ENCODE measurements at places on chromosomes 4 and X.
A peak's percentile ranks its signal among the peaks of the same experiment; 100 is the strongest.

DNA sequence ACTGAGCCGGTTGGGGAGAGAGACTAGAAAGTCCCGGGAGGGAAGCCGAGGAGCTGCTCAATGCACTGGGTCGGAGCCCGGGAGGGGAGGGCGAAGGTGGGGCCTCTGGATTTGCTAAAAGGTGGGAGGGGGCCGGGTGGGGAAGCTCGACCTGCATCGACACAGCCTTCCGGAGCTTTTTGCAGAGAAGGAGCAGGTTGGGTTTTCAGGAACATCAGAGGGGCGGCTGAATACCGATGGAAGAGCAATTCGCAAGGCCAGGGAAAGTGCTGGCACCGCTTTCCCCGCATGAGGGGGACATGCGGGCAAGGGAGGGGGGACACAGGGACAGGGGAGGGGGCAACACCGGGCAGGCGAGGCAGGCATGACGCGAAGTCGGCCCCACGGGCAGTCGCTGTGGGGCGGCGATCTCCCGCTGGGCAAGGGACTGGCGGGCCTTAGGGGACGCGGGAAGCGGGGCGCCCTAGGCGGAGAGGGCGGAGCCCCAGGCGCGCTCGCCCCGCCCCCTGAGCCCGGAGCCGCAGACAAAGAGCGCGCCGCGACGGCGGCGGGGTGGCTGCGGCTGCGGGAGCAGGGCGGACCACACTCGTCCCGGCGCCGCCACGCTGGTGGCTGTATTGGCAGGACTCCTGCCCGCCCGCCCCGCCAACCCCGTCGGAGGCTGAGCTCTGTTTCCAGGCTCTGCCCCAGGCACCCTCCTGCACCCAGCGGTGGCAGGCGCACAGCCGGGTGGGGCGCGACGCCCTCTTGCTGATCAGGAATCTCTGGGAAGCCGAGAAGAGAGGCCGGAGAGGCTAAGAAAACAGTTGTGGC, 11.6 kb downstream of the PDZD4 start:
- DNase-seq, result peak; percentile 42

GRCh38 chr4:147831551-147832171, 99.8 kb downstream of the ARHGAP10 start:
- no peak for DNase-seq

- DNase-seq, result no peak
Observed at GRCh38 chrX:106948641-106949040, 28.4 kb downstream of the CLDN2 start.

DNA sequence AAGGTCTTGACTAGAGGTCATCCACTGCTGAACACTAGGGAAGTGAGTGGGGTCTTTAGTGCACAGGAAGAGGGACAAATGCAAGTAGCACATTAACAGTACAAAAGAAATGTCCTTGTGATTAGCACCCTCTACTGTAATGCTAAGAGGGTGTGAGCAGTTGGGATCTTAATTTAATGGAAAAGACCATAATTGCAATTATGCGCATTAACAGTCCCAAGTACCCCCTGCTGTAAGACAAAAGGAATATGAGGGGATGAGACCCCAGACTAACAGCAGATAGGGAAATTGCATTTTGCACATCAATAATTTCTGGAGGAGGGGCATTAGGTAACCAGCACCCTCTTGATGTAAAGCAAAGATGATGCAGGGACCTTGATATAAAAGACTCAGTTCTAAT, 285.0 kb downstream of the CHIC1 start:
- no peak for DNase-seq

GRCh38 chr4:141391771-141392170, 171.1 kb downstream of the ZNF330 start:
- DNase-seq, result no peak

DNA sequence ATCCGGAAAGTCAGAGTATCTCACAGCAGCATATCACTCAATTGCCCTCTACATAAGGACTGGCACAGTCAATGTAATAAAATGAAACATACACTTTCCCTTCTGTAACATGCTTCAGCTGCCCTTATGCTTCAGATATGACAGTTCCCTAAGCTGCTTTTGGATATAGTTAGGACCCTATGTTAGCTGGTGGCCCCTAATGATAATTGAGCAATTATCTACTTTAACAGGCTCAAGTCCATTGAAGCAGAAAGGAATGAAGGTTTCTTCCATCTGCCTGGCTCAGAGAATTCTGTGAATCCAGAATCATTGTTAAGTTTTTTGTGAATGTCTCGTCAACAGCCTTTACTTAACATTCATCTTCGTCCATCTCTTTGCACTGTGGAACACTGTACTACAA, 951.2 kb upstream of the DIAPH2 start:
- DNase-seq, result no peak

DNA sequence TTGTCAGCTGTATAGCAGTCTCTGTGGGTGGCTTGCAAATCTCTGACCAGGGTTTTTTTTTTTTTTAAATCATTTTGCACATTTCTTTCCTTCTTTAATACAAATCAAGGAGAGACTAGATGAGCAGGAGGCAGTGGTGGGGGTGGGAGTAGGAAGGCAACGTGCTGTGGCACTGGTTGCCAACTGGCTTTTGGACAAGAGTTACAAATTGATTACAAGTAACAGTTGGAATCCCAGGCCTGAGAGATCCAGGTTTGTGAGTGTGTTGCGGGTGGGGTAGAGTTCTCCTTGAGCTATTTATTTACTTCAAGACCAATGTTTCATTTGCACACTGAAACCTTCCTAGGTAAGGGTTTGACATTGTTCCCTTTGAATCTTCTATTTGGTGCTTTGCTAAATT, 325.3 kb downstream of the AFF2 start:
- no peak for DNase-seq

GRCh38 chrX:154751203-154751668, 359 bp upstream of the GAB3 start:
- no peak for DNase-seq

- DNase-seq, result peak; percentile 69
Observed at GRCh38 chr4:77820649-77821561, 1.7 kb upstream of the CNOT6L start.

DNA sequence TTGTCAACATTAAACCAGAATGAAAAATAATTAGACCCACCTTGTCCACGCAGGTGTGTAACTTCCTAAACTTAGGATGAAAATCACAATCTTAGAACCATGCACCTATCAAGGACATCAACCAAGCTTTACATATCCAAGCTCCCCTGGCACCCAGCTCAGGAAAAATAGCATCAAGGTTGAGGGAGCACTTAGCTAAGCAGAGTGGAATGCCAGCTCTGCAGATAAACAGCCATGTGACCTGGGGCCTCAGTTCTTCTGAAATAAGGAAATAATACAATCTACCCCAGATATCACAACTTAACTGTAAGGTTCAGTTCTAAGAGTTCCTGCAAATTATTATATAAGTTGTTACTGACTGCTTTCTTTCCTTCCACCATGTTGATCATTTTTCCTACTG, 64.7 kb downstream of the DHX15 start:
- DNase-seq, result no peak

GRCh38 chrX:116238567-116239255, 68.2 kb downstream of the AGTR2 start:
- DNase-seq, result no peak

- DNase-seq, result no peak
Observed at GRCh38 chr4:48945981-48946380, 39.4 kb upstream of the OCIAD2 start.

- peak; percentile 99 for DNase-seq
Observed at GRCh38 chr4:127965062-127965802, at the start of the genes ABHD18 and MFSD8. ABHD18 (plus strand) TSS chr4:127965406; CDS start chr4:127982956, 17,550 bp downstream. MFSD8 (minus strand) TSS chr4:127965173; CDS start chr4:127965133, 40 bp downstream.

GRCh38 chr4:43587758-43588157, 695.2 kb downstream of the GRXCR1 start:
- DNase-seq, result no peak

GRCh38 chrX:17674601-17675000, 62.7 kb upstream of the SCML1 start:
- no peak for DNase-seq

GRCh38 chr4:151276787-151277562, at the start of gene PRSS48:
PRSS48 (plus strand) TSS chr4:151277161; CDS start chr4:151277173, 12 bp downstream.
- peak; percentile 73 for DNase-seq

DNA sequence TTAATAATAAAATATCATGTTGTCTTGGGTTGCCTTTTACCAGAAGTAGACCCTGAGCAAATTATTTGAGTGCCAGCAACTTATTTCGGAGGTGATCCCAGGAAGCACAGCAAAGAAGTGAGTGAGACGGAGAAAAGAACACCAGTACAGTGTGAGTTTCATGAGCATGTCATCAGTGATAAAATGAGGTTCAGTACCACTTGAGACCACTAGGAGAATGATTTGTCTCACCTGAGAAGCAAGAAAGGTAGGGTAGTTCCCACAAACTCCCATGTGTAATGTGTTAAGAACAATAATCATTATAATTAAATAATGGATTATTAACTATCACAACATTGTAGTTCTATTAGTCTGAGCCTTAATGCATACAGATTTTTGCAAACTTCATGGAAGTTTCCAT, 112.8 kb upstream of the DMD start:
- DNase-seq, result no peak

- peak; percentile 32 for DNase-seq
Observed at GRCh38 chrX:153878969-153879653, 6.9 kb downstream of the L1CAM start.

GRCh38 chrX:115652221-115652620, 91.2 kb downstream of the PLS3 start:
- DNase-seq, result no peak

DNA sequence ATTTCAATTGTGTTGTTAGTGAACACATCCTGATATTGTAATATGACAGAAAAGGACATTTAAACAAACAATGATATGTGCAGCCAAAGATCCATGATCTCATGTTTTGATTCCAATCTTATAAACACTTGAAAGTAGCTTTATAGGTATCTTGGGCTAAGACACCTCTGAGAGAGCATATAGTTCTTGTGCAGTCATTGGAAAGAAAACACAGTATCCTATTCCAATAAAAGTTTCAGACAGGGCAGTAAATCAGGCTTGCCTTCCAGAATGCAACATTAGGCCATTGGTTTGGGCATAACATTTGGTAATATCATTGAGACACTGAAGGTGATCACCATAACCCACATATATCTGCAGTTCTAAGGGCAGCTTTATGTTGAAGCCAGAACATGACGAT, 188.3 kb upstream of the HCCS start:
- no peak for DNase-seq

DNA sequence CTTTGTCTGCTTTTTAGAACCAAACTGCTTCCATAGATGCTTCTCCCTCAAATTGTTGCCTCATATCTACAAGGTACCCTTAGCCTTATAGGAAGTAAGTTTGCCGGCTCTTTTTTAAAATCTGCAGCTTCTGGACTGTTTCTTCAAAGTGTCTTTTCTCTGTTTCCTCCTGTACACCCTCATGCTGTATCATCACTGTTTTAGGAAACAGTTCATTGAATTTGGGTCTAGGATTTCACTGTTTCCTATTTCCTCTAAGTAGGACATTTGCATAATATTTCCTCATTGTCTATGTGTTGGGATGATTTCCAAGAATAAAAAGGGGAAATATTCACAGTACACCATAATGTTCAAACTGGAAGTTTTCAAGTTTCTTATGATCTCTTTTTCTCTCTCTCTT, 43.0 kb downstream of the BANK1 start:
- no peak for DNase-seq

DNA sequence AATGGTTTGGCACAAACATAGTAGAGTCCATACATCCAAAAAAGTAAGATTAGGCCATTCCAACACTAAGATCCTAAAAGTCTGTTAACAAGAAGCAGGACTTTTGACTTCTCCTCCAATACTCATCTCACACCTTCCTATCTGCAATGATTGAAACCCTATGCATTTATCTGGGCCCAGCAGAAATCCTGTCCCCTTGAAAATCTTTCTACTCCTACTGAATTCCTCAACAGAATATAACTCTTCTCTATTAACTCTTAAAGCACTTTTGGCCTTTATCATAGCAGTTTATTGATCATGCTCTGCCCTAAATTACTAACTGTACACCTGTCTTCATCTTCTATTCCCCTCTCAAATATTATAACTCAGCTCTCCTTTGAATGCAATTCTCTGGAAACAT, 4.6 kb downstream of the G3BP2 start:
- no peak for DNase-seq

- DNase-seq, result peak; percentile 54
Observed at GRCh38 chr4:128287141-128287870, at the start of gene PGRMC2. PGRMC2 (minus strand) TSS chr4:128287813; CDS start chr4:128287790, 23 bp downstream.

- no peak for DNase-seq
Observed at GRCh38 chr4:152981278-152981677, 45.2 kb downstream of the FHDC1 start.

GRCh38 chr4:180925805-180926204, 1317.4 kb upstream of the TENM3 start:
- DNase-seq, result no peak

- DNase-seq, result no peak
Observed at GRCh38 chr4:54367059-54367458, 138.0 kb downstream of the PDGFRA start.

GRCh38 chr4:663046-663437, 11.0 kb downstream of the ATP5ME start:
- DNase-seq, result peak; percentile 4

DNA sequence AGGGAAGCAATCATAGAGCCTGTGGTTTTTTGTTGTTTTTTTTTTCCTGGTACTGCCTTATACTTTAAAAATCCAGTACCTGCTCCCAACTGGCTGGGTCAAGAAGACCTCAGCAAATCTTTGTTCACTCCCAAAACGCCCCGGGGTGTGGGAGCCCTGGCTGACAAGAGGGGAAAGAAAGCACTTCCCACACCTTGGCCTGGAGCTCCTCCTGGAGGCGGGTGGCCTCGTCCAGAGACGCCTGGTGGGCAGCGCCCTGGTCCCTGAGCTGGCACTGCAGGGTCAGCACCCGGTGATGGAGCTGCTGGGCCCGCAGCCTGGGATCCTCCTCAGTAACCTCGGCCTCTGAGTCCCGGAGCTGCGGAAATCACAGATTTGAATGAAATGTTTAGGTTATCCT, 38.2 kb downstream of the C4orf50 start:
- peak; percentile 11 for DNase-seq

DNA sequence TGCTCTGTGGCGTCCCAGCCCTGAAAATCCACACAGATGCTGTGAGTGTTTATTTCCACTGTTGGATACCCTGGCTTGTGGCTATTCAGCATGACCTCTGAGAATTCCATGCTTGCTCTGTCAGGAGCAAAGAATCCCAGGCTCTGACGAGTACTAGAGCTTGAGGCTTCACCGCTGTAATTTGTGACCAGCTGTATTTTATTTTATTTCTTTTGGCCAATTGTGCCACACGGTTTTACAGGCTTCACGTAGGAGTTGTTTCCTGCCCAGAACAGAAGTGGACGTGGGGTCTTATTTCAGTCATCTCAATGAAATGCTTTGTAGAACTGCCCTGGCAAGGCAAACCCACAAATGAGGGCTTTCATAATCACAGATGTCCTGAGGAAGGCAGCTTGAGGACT, 69.4 kb upstream of the CLDN34 start:
- DNase-seq, result no peak

DNA sequence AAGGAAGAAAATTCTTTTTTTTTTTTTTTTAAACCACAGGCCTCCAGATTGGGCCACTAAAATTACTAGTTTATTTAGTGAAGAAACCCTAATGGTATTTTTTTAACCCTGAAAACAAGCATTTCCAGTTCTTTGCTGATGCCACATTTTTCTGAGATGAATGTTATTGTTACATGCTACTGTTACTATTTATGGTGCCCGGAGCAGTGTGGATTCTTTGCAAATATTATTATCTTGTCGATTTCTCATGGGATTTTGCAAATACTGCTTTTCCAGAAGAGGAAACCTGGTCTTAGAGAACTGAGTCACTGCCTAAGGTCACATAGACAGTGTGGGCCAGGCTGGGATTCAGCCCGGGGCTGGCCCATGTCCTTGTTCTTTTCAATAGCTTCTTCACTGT, 8.7 kb upstream of the ALAS2 start:
- DNase-seq, result no peak
